MCF 10A (cell line): ENCODE measurements at places on chromosomes 1 and 21.

GRCh38 chr1:153849487-153850185 is 73.1 kb downstream of the GATAD2B start:
- no peak for DNase-seq
- H3K27me3 ChIP-seq = no peaks in the 10 kb centered on the region
- H3K4me3 ChIP-seq = no peak overlapping the region
- H3K27ac ChIP-seq = peak overlapping the region; percentile 27

DNA sequence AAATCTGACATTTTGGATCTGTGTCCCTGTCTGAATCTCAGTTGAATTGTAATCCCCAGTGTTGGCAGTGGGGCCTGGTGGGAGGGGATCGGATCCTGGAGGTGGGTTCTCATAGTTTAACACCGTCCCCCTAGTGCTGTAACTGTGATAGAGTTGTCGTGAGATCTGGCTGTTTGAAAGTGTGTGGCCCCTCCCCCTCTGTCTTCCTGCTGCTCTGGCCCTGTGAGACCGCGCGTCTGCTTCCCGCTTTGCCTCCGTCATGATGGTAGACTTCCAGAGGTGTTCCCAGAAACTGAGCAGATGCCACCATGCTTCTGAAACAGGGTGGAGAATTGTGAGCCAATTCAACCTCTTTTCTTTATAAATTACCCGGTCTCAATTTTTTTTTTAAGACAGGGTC is 25.0 kb downstream of the AGPAT3 start:
- H3K27me3 ChIP-seq = no peaks in the 10 kb centered on the region
- H3K4me1 ChIP-seq = peaks cover 5% of the 10 kb centered on the region
- H3K4me3 ChIP-seq = no peak overlapping the region
- no peak overlapping the region for H3K27ac ChIP-seq

GRCh38 chr1:115463347-115463746 is 125.3 kb upstream of the NGF start:
- H3K27me3 ChIP-seq = no peaks in the 10 kb centered on the region
- H3K36me3 ChIP-seq = no peaks in the 10 kb centered on the region
- no peak overlapping the region for H3K27ac ChIP-seq
- DNase-seq = peak; percentile 40

- H3K27ac ChIP-seq = no peak overlapping the region
- H3K4me3 ChIP-seq = no peak overlapping the region
- peaks cover 28% of the 10 kb centered on the region for H3K27me3 ChIP-seq
- no peaks in the 10 kb centered on the region for H3K36me3 ChIP-seq
- no peak for DNase-seq
Observed at GRCh38 chr1:53478502-53478818, 19.3 kb downstream of the DMRTB1 start.

DNA sequence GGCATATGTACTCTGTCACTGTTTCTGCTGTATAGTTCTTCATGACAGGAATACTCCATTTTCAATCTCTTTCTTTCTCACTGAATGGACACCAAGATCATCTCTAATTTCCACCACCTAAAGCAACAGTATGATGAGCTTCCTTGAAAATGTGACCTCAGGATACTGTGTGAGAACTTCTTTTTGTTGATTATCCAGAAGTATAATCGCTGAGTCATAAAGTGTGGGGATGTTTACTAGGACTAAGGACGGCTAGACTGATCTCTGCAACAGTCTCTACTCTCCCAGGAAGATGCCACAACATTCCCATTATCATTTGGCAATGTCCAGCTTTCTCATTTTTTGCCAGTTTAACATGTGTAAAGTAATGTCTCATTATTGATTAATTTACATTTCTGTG is 70.3 kb downstream of the TNFSF18 start:
- H3K36me3 ChIP-seq = no peaks in the 10 kb centered on the region
- no peaks in the 10 kb centered on the region for H3K27me3 ChIP-seq
- no peak overlapping the region for H3K27ac ChIP-seq
- peak; percentile 54 for DNase-seq
- H3K4me3 ChIP-seq = no peak overlapping the region

DNA sequence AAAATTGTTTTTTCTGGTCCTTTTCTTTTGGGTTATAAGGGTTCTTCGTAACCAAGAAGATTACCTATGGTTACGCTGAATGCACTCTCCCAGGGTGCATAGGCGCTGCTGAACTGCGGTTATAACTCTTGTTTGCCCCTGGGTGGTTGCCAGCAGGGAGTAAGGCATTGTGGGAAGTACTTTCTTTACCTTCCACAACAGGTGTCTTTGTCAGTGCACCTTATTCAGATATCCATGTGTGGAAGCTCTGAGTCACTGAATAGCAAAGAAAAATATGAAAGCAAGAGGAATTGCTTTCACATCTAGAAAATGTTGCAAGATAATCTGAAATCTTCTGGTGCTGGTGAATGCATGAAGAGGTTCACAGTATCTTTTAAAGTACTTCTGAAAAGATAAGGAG is 124.4 kb upstream of the CACYBP start:
- DNase-seq = peak; percentile 66
- H3K36me3 ChIP-seq = peaks cover 10% of the 10 kb centered on the region
- no peaks in the 10 kb centered on the region for H3K4me1 ChIP-seq
- no peaks in the 10 kb centered on the region for H3K27me3 ChIP-seq

DNA sequence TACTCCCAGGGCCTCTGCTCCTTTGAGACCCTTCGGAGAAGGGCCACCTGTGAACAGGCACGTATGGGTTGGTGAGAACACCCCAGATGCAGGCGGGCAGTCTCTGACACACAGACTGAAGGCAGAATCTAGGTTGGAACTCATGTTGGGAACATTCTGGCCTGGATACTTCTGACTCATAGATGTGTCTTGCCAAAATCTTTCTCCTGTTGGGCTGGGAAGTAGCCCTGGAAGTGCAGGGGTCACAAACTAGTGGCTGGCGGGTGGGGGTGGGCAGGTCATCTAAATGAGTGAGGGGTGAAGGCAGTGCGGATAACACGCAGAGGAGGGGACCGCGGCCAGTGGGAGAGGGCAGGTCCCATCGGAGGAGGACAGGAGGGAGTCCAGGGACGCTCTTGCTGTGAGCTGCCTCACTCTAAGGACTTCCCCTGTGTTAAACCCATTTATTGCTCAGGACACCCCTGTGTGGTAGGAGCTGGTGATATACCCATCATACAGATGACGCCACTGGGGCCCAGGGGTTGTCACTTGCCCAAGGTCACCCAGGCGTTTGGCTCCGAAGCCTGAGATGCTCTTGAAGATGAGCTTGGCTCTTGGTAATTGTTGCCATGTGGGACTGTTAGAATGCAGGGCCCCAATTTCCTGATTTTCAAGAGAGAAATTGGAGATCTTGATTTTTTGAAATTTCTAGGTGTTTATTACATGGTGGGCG is 181.0 kb downstream of the PTPRU start:
- peaks cover 2% of the 10 kb centered on the region for H3K27me3 ChIP-seq
- peaks cover 24% of the 10 kb centered on the region for H3K4me1 ChIP-seq
- peak overlapping the region; percentile 20 for H3K4me3 ChIP-seq
- peak; percentile 60 for DNase-seq

DNA sequence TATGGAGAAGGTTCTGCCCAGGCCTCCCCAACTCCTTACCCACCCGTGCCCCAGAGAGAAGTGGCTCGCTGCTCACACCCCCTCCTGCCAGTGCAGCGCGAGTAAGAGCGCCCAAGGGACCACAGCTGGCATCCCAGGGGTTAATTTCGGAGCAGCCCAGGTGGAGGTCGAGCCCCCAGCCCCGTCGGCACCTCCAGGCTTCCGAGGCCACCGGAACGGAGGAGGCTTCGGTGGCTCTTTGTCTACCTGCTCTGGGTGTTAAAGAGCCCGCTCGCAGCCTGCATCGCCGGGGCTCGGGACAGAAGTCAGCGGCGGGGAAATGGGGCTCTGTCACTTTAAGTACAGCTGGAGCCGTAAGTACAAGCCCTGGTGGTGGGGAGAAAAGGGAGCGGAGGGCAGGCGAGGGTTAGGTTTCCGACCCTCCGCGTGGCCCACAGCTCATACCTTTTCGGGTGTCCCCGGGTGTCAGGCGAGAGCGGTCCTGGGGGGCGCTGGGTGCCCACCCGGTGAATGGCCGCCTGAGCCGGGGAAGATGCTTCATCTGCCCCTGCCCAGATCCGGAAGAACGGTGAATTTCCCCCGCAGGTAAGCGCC is 89.4 kb upstream of the IPO9 start:
- peaks cover 46% of the 10 kb centered on the region for H3K4me1 ChIP-seq
- no peaks in the 10 kb centered on the region for H3K27me3 ChIP-seq
- DNase-seq = peak; percentile 87
- peak overlapping the region; percentile 87 for H3K27ac ChIP-seq
- H3K4me3 ChIP-seq = peak overlapping the region; percentile 91

- H3K27ac ChIP-seq = no peak overlapping the region
- no peaks in the 10 kb centered on the region for H3K4me1 ChIP-seq
- no peak overlapping the region for H3K4me3 ChIP-seq
- H3K36me3 ChIP-seq = no peaks in the 10 kb centered on the region
- no peak for DNase-seq
Observed at GRCh38 chr1:208641579-208642280, 397.5 kb upstream of the PLXNA2 start.

- H3K4me3 ChIP-seq = no peak overlapping the region
- no peaks in the 10 kb centered on the region for H3K27me3 ChIP-seq
- H3K27ac ChIP-seq = peak overlapping the region; percentile 43
- H3K4me1 ChIP-seq = peaks cover 27% of the 10 kb centered on the region
- H3K36me3 ChIP-seq = no peaks in the 10 kb centered on the region
Observed at GRCh38 chr1:35264871-35265270, 3.6 kb upstream of the ZMYM4 start.

DNA sequence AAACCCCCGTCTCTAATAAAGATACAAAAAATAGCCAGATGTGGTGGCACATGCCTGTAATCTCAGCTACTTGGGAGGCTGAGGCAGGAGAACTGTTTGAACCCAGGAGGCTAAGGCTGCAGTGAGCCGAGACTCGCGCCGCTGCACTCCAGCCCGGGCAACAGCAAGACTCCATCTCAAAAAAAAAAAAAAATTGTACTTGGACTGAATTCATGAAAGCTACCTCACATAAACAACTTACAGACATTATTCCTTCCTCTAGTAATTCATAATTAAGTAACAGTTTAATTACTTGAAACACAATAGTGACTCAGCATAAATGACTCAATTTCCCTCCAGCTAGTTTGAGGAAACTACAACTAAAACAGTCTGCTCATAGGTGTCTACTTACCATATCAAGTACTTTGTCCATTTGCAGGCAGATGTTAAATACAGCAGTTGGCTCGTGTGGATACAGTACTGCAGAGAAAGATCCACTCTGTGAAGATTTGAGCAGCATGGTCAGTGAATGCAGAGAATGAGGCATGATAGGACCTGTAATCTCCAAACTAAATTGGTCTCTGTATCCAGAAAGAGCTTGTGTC is 9.4 kb downstream of the DONSON start:
- H3K4me3 ChIP-seq = no peak overlapping the region
- H3K27me3 ChIP-seq = no peaks in the 10 kb centered on the region
- H3K36me3 ChIP-seq = peaks cover 51% of the 10 kb centered on the region
- H3K4me1 ChIP-seq = no peaks in the 10 kb centered on the region

GRCh38 chr1:13228343-13228781 is 2.4 kb upstream of the PRAMEF18 start:
- no peak overlapping the region for H3K27ac ChIP-seq
- H3K4me1 ChIP-seq = no peaks in the 10 kb centered on the region
- H3K4me3 ChIP-seq = no peak overlapping the region
- no peaks in the 10 kb centered on the region for H3K36me3 ChIP-seq
- peaks cover 52% of the 10 kb centered on the region for H3K27me3 ChIP-seq
- DNase-seq = peak; percentile 66
